ENCODE measurements at places on chromosomes 2 and 18. TPM values are rescaled to one million over a fixed set of nuclear protein-coding genes. Genes with fewer than 3 reads are reported as not detected.

GCKR gene
- 0.26 TPM for total RNA-seq

- no peak for DNase-seq
- H3K4me3 ChIP-seq, result no peak overlapping the region
- H3K4me1 ChIP-seq, result no peaks in the 10 kb centered on the region
- H3K27ac ChIP-seq, result no peak overlapping the region
These were observed 68.6 kb upstream of the SPOPL start for GRCh38 chr2:138432971-138433370.

DNA sequence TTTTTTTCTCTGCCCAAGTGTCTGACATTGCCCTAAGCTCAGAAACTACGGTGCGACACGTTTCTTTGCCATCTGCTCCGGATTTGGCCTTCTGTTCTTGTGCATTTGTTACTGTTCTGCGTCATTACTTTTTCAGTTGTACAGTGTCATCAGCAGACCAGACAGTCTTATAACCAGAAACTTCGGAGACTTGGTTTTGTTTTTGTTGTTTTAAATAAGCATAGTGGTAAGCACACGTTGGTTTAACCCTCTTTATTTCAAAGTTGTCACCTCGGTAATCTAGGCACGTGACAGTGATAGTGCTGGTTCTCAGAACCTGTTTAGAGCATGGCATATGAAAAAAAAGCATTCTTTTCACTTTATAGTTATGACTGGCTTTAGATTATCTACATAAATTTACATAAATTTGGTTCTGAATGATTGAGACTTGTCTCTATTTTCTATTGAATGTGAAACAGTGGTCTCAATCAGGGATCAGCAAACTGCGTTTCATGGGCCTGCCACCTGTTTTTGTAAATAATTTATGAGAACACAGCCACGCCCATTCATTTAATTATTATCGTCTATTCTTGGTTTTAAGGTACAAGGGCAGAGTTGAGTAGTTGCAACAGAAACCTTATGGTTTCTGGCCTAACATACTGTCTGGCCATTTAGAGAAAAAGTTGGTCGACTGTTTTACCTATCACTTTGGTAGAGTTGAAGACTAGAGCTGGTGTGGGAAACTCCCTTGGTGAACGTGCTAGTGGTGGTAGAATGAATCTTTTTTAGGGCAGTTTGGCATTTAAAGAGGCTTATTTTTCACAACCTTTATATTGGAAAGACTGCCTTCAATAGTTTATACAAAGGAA, 106.5 kb downstream of the ZNF532 start:
- H3K4me1 ChIP-seq, result no peaks in the 10 kb centered on the region
- H3K27ac ChIP-seq, result no peak overlapping the region
- DNase-seq, result no peak
- H3K4me3 ChIP-seq, result no peak overlapping the region
- H3K27me3 ChIP-seq, result no peaks in the 10 kb centered on the region
- H3K36me3 ChIP-seq, result no peaks in the 10 kb centered on the region

SPEG gene
- total RNA-seq, result 13.1 TPM

Measured in fibroblast of lung (primary cell).